ENCODE measurements at places on chromosomes 4 and X.

DNA sequence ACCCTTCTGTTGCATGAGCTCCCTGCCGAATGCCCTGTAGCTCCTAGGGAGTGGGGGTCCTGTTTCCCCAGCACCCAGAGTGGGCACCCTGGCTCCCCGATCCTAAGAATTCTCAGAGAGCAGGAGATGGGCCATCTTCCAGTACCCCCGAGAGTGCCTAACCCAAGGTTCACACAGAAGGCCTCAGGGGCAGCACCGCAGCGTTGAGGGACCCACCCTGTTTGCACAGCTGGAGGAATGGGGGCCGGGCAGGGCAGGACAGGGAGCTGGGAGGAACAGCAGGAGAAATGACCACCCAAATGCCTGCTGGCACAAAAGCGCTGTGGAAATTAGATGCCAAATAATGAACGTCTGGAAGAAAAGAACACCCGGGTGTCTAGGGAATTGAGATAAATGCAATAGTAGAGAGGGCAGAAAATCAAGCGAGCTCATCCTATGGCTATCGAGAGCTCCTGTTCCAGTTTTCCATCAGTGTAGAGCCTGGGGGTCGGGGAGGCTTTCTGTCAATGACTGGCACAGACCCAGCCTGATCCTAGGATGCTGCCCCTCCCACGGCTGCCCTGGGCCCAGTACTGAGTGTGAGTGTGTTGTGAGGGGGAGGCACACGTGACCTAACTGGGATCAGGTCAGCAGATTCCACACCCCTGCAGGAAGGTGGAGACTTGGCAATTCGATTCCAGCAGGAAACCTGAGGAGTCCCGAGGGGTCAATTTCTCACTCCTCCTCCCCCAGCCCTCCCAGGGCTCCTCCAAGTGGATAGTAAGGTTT is 25.7 kb downstream of the SEPTIN6 start:
- no peak for DNase-seq

DNA sequence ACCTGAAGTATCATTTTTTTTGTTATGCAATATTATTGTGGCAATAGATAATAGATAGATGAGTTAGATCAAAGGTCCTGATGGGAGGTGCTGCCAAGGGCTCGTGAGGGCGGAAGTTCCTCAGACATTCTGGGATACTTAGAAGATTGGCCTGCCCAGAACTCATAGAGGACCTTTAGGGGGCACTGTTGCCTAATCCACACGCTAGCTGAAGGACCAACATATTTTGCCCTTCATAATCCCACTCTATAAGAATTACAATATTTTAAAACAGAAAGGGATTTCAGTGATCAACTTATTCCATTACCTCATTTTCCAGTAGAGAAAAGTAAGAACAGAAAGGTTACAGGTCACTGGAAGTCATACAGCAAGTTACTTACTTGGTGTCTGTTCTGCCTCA is 22.9 kb upstream of the COX7B2 start:
- DNase-seq, result no peak

GRCh38 chrX:122777766-122778165 is 406.3 kb upstream of the GRIA3 start:
- DNase-seq, result no peak

GRCh38 chr4:80685214-80685613 is 345.3 kb upstream of the BMP3 start:
- DNase-seq, result no peak

DNA sequence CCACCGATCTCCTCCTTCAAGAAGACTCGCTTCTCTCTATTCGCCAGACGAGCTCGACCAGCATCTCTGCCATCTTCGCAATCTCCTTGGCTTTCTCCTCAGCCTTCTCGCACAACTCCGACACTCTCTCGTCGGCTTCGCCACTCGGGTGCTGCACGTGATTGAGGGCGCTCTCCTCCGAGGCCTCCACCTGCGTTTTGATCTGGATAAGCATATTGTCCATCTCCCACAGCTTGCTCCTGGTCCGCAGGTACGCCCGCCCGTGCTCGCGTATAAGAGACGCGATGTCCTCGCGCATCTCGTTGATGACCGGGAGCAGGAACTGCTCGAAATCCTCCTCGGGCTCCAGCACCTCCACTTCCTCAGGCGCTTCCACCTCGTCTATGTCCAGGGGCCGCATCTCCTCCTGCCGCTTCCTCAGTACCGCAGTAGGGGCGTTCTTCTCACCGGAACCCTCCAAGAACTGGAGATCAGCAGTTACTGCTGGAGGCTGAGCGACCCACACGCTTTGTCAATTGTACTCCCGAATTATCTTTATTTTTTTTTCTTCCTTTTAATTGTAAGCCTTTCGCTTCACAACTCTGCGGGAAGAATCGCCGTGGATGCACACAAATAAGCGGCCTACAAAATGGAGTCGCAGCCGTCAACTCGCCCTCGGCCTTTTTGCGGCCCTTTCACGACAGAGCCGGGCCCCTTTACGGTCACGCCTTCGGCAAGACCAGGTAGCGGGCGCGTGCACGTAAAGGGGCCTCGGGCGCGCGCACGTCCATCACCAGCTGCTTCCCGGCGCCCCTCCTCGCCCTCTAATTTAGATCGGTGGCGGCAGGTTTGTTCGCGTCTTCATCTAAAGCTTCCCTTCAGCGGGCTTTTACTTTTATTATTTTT is at the start of gene MRFAP1L1:
Gene MRFAP1L1, minus strand, starts transcription at position 636 of the 885 bp plus-strand sequence. Its CDS starts 236 bp downstream, at position 400.
- DNase-seq, result peak; percentile 91

- no peak for DNase-seq
Observed at GRCh38 chrX:42519666-42520231, 258.2 kb downstream of the PPP1R2C start.
